ENCODE measurements at places on chromosomes 2 and 18. TPM values are rescaled to one million over a fixed set of nuclear protein-coding genes. Genes with fewer than 3 reads are reported as not detected.

- H3K4me3 ChIP-seq: no peak overlapping the region
- H3K4me1 ChIP-seq: peaks cover 50% of the 10 kb centered on the region
- no peaks in the 10 kb centered on the region for H3K27me3 ChIP-seq
- H3K36me3 ChIP-seq: no peaks in the 10 kb centered on the region
Measured at GRCh38 chr2:37872192-37872750, 52.8 kb upstream of the RMDN2 start.

The SKOR2 gene
- total RNA-seq: not detected

The IL36A gene
- total RNA-seq: not detected

- no peak overlapping the region for H3K4me3 ChIP-seq
- no peaks in the 10 kb centered on the region for H3K4me1 ChIP-seq
- H3K27ac ChIP-seq: no peak overlapping the region
- no peak for DNase-seq
- no peaks in the 10 kb centered on the region for H3K36me3 ChIP-seq
Measured at GRCh38 chr2:36657703-36658102, 38.8 kb upstream of the VIT start.

- no peak overlapping the region for H3K27ac ChIP-seq
- H3K4me3 ChIP-seq: no peak overlapping the region
- no peaks in the 10 kb centered on the region for H3K27me3 ChIP-seq
- DNase-seq: no peak
- H3K4me1 ChIP-seq: peaks cover 29% of the 10 kb centered on the region
Measured at GRCh38 chr18:41933778-41934177, 21.3 kb upstream of the PIK3C3 start.

DNA sequence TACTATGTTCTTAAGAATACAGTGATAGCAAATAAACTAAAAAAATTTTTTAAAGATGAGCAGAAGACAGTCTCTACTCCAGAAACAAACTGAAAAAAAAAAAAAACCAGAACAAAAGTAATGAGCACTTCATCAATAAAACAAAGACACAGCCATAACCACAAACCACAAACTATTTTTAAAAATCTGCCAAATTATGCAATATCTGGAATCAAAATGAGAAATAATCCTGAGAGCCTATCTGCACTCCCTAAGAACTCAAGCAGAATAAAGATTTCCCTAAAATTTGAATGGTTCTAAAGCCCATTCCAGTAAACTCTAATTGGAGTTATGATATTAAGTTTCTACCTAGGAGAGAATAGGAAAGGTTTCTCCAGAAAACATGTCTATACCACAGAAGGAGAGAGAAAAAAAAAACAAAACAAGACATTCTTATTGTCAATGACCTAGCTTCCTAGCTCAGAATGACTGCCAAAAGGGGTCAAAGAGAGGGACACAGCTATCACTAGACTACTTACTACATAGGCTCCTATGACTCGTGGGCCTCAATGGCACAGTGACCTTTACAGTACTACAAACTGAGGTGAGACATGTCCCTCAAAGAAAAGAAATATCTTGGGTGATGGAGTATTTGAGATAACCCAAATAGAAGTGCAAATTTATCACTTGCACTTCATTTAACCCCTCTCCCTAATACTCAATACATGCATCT is 262.8 kb downstream of the ZEB2 start:
- no peaks in the 10 kb centered on the region for H3K27me3 ChIP-seq
- no peak overlapping the region for H3K4me3 ChIP-seq
- H3K36me3 ChIP-seq: peaks cover 24% of the 10 kb centered on the region
- DNase-seq: no peak
- H3K4me1 ChIP-seq: peaks cover 2% of the 10 kb centered on the region

GRCh38 chr2:8636721-8637636 is 44.9 kb upstream of the ID2 start:
- H3K27me3 ChIP-seq: no peaks in the 10 kb centered on the region
- peak; percentile 56 for DNase-seq
- no peak overlapping the region for H3K4me3 ChIP-seq
- H3K36me3 ChIP-seq: no peaks in the 10 kb centered on the region

GRCh38 chr2:105087273-105087672 is 49.4 kb downstream of the MRPS9 start:
- peaks cover 2% of the 10 kb centered on the region for H3K36me3 ChIP-seq
- DNase-seq: no peak

- H3K27ac ChIP-seq: peak overlapping the region; percentile 68
- H3K4me1 ChIP-seq: peaks cover 24% of the 10 kb centered on the region
- DNase-seq: no peak
- no peaks in the 10 kb centered on the region for H3K27me3 ChIP-seq
- H3K4me3 ChIP-seq: no peak overlapping the region
- peaks cover 4% of the 10 kb centered on the region for H3K36me3 ChIP-seq
Measured at GRCh38 chr2:171629113-171629512, 58.2 kb upstream of the DYNC1I2 start.

The EPHA4 gene
- total RNA-seq: 6.8 TPM

GRCh38 chr2:54237428-54237827 is 18.6 kb downstream of the TSPYL6 start:
- H3K4me3 ChIP-seq: no peak overlapping the region
- peaks cover 25% of the 10 kb centered on the region for H3K4me1 ChIP-seq
- H3K27ac ChIP-seq: no peak overlapping the region

Measured in chondrocyte (in vitro differentiated cells).